OCI-M1 (cell line): ENCODE measurements at places on chromosomes 13 and 19.

- DNase-seq, result no peak
These were observed 16.8 kb upstream of the OR1M1 start for GRCh38 chr19:9070066-9070465.

DNA sequence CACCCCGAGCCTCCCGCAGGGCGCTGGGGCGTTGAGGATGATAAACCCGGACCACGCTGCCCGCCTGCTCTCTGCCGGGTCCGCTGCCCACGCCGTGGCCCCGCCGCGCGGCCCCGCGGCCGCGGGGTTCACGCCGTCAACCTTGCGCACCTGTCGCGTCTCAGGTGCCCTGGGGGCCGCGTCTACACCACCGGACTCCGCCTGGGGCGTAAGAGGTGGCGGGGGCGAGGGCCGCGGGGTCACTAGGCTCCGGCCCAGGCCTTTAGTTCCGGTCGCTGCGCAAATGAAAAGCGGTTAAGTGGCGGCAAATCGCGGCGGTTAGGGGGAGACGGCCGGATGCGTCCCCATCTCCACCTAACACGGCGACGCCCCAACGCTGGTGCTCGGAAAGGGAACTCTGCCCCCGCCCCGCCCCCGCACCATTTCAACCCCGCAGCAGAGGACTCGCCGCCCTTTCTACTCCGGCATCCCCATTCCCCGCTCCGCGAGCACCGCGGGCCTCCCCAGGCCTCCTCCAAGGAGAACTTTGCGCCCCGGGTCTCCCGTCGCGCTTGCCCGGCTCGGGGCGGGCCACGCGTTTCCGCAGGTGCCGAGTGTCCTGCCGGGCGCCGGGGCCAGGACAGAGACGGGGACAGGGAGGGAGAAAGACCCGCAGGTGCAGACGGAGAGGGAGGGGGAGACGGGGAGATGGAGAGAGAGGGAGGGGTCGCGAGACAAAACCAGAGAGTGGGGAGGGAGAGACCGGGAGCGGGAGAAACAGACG lies 4.3 kb downstream of the ONECUT3 start:
- DNase-seq, result no peak

DNA sequence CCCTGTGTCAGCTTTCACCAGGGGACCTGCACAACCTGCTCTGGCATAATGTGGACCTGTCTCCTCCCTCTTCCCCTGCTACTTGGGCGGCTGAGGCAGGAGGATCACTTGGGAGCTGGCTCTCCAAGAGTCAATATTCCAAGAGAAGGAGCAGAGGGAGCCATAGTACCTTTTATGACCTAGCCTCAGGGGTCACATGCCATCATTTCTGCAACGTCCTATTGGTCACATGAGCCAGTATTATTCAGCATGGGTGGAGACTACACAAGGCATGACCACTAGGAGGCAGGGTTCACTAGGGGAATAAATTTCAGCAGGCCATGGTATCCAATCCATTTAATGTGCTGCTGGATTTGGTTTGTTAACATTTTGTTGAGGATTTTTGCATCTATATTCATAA lies 12.0 kb upstream of the SHFL start:
- peak; percentile 70 for DNase-seq

- DNase-seq, result no peak
These were observed 204.1 kb downstream of the KATNAL1 start for GRCh38 chr13:30103161-30103840.

GRCh38 chr13:19645000-19645399 lies 11.5 kb downstream of the MPHOSPH8 start:
- no peak for DNase-seq
